ENCODE measurements at places on chromosomes 1 and 21.

DNA sequence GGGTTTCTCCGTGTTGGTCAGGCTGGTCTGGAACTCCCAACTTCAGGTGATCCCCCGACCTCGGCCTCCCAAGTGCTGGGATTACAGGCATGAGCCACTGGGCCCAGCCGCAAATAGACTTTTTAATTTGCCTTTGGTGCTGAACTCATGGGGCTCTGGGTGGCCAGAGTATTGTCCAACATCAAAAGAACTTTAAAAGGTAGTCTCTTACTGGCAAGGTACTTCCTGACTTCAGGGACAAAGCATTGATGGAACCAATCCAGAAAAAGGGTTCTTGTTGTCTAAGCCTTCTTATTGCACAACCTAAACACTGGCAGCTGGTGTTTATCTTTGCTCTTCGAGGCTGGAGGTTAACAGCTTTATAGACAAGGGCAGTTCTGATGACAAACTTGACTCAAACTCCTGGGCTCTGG, 3.8 kb upstream of the KTI12 start:
- no peak for DNase-seq

DNA sequence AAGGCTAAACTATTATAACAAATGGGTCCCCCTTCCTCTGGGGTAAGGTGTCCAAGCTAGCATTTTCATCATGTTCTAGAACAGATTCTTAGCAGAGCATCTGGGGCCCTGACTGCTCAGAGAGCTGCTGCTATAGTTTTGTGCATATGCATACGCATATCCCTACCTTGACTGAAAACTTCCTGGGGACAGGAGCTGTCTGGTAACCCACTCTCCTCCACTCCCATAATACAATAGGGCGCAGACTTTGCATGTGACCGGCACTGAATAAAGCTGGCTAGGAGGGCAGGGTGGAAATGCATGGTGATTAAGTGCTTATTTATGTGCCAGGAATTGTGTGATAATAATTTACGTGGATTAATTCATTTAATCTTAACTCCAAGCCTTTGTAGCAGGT, 11.6 kb downstream of the TRAF5 start:
- no peak for DNase-seq

DNA sequence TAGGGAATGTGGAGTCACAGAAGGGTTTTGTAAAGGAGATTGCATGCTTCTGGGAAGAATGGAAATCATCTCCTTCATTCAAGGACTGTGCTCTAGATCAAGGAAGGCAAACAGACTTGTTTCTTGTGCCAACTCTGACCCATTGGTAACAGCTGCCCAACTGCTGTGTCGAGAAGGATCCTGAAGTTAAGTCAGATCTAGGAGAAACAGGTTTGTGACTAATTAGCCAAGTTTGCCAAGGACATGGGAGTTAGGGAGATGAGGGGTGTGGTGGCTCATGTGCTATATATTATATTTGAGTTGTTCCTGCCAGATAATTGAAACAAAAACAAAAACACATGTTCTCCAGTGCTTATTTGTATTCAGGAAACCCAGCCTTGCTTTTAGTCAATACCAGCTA, 251.2 kb upstream of the USP24 start:
- DNase-seq = no peak

- no peak for DNase-seq
Observed at GRCh38 chr1:79588719-79589118, 582.2 kb upstream of the ADGRL4 start.

DNA sequence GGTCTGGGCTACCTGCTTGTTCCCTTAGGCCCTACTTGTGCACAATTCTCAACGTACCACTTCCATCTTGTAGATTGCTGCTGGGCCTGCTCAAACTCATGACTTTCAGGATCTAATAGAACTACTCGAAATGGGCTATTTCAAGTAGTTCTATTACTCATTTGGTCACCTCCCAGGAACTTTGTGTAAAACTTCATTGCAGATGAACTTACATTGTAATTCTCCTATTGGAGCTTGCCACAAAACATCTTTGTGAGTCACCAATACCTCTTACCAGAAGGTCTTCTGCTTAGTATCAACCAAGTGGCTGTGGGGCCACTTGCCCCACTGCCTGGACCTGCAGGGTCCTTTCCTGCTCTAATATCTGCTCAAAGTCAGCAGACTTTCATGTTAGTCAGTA, 10.7 kb upstream of the MYOCOS start:
- DNase-seq = no peak

DNA sequence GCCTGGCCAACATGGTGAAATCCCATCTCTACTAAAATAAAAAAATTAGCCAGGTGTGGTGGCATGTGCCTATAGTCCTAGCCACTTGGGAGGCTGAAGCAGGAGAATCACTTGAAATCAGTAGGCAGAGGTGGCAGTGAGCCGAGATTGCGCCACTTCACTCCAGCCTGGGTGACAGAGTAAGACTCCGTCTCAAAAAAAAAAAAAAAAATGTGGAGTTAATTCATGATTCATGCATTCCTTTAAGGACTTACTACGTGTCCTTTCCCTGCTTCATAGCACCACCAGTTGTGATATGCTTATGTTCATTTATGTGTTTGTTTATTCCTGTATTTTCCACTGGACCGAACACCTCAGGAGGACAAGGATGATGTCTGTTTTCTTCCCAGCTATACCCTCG, 12.7 kb upstream of the PRELP start:
- no peak for DNase-seq

GRCh38 chr1:117662667-117663066, 56.8 kb downstream of the TENT5C start:
- DNase-seq = no peak

DNA sequence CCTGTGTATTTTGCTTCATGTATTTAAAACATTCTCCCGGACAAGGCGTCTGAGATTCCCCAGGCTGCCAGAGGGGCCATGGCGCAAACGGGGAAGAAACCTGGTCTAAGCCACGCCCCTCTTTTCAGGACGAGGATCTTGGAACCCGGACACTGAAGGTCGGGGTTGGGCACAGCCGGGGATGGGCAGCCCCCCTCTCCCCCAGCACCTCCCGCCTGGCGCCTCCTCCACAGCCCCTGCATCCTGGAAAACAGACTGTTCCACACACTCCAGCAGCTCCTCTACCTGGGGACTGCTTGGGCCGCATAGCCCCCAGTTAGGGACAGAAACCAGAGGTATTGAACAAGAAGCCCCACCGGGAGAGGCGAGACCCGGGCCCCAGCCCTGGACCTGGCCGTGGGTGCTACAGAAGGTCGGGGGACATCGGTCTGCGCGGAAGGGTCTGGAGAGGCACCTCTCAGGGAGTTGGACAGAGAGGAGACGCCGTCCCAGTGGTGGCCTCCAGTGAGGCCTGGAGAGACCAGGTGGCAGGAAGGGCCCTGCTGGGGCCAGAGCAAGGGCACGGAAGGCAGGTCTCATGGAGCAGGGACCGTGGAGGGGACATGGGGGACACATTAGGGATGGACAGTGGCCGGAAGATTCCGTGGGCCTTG, 5.4 kb downstream of the TP73 start:
- DNase-seq = no peak

- DNase-seq = no peak
Observed at GRCh38 chr1:54110996-54111395, 41.8 kb downstream of the CDCP2 start.

DNA sequence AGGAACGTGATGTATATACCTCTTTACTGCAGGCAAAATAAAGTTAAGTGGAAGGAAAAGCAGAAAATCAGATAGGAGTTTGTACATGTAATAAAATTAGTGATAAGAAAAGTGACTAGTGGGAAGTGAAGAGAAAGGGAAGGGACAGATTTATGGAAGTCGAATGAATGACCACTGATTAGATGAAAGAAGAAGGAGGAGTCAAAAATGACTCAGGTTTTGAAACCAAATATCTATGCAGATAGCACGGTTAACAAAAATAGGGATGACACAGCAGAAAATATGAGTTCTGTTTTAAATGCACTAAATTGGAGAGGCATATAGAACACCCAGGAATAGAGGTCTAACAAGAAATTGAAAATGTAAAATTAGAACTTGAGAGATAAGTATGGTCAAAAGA, 128.0 kb downstream of the HMCN1 start:
- no peak for DNase-seq

GRCh38 chr1:149846593-149847466, 52.5 kb upstream of the BOLA1 start:
- no peak for DNase-seq

- no peak for DNase-seq
Observed at GRCh38 chr21:33020558-33021100, 5.1 kb upstream of the OLIG2 start.

- no peak for DNase-seq
Observed at GRCh38 chr1:246779561-246780175, 55.5 kb downstream of the SCCPDH start.

DNA sequence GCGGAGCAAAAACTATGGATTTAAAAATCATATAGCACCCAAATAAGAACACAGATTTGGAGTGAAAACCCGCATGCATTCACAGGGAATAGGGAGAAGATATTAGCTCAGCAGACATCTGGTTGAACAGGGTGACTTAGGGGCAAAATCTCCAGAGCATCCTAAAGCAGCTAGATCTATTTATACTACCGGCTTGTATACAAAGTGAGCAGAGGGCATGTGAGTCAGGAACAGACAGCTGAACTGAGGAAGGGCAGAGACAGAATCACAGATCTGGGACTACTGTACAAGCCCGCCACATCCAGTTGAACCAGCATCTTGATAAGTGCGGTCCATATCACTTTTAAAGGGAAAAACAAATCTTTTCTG, 35.2 kb upstream of the EXOSC10 start:
- DNase-seq = no peak

DNA sequence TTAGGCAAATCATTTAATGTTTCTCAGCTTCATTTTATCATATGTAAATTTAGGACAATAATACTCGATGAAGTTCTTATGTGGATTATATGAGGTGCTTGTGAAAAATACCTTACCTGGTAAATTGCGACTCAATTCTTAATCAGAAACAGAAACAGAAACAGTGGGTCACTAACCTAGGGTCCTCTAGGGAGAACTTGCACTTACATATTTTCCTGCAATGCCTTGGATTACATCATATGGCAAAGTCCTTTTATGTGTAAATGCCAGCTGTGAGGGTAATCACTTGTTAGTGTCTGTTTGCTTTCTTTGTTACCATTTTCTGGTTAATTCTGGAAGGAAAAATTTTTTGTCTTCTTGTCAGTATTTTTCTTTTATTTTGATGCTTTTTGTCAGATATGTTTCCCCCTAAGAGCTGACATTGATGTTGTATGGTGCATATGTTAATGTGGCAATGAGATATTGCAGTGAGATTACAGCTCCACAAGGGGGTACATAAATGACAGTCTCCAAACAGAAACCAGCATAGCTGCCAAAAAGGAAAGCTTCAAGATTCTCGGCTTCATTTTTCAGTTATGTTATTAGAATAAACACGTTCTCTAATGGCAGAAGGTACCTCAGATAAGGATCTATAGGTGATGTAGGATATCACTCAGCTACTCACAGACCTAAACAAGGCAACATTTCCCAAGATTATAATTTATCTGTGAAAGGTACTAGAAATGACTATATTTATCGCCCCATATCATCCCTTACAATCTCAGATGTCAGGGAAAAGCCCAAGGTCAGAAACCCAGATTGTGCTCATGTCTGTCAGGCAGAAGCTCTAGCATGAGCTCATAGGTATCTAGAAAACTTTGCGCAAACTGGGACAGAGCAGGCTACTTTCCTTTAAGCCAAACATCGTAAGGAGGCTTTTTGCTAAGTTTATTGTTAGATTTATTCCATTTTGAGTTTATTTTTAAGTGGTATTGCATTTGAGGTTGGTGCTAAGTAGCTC, 119.9 kb downstream of the FASLG start:
- no peak for DNase-seq

- no peak for DNase-seq
Observed at GRCh38 chr1:22207511-22208267, 64.8 kb upstream of the WNT4 start.

GRCh38 chr1:18929686-18930085, 26.8 kb downstream of the IFFO2 start:
- DNase-seq = no peak

- DNase-seq = no peak
Observed at GRCh38 chr21:45836268-45836655, 145.3 kb upstream of the COL6A1 start.

- DNase-seq = no peak
Observed at GRCh38 chr21:36239585-36239984, 80.4 kb upstream of the MORC3 start.

DNA sequence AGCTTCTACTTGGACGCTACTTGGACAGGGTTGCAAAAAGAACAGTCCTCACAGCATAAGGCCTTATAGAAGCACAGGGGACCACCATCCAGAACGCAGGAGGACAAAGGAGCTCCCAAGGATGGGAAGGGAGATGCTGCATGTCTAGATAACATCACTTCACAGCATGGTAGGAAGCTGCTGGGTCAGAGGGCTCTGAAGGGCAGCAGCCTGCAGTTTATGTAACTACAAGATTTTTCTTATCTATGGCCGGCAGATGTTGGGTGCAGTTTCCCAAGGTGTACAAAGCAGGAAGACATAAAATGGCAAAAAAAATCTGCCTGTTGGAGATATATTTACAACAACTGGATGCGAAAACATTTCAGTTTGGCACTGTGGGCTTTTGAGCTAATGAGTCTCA, 45.3 kb upstream of the SLC5A9 start:
- DNase-seq = no peak

- DNase-seq = no peak
Observed at GRCh38 chr1:243842161-243842560, 7.9 kb downstream of the AKT3 start.

- DNase-seq = no peak
Observed at GRCh38 chr1:205849619-205850355, at the start of gene PM20D1. Gene PM20D1, minus strand, starts transcription at chr1:205850132. Its CDS starts 60 bp downstream, at chr1:205850072.

DNA sequence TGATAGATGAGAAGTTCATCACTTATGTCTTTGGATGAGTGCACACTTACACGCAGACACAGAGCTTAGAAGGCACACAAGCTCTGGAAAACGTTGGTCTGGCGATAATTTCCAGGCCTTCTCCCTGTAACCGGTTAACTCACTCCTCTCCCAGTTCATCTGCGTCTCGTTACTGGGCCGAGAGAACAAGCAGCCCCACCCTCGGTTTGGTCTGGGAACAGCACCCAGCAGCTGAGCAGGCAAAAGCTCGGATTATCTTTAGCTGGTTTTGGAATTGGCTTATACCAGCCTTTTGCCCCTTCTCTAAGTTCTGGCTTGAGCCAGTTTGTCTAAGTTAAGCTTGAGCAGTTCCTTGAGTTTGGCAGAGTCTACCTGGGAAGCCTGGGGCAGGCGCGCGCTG, 27.3 kb upstream of the COL6A1 start:
- no peak for DNase-seq

DNA sequence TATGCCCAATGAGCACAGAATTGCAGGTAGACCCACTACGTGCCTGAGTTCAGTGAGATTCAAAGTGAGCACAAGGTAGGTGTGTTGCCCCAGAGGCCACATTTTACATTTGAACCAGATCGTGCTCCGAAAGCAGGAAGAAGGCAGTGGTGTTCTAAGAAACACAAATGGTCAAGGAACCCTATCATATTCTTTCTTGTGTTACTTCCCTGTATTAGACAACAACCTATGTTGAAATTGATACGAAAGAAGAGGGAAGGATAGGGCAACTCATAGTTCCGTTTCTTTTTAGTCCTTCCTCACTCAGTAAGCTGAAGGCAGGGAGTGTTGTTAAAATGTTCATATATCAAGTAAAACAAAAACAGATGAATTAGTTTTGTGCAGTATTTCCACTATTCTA, 33.9 kb downstream of the OLFML2B start:
- DNase-seq = no peak
